ENCODE measurements at places on chromosomes 5 and 9. TPM values are rescaled to one million over a fixed set of nuclear protein-coding genes. Genes with fewer than 3 reads are reported as not detected.
A peak's percentile ranks its signal among the peaks of the same experiment; 100 is the strongest.

- DNase-seq = no peak
Measured at GRCh38 chr5:64765804-64766504, 2.5 kb downstream of the SREK1IP1 start.

GRCh38 chr5:157213527-157214243, 33.0 kb downstream of the ITK start:
- no peak for DNase-seq

- no peak for DNase-seq
Measured at GRCh38 chr9:134234001-134234660, 69.8 kb upstream of the RNU6ATAC start.

Gene OTP
- total RNA-seq = not detected

- no peak for DNase-seq
Measured at GRCh38 chr5:133317558-133317957, 265.7 kb downstream of the HSPA4 start.

Gene PPIC
- 84.2 TPM for total RNA-seq

DNA sequence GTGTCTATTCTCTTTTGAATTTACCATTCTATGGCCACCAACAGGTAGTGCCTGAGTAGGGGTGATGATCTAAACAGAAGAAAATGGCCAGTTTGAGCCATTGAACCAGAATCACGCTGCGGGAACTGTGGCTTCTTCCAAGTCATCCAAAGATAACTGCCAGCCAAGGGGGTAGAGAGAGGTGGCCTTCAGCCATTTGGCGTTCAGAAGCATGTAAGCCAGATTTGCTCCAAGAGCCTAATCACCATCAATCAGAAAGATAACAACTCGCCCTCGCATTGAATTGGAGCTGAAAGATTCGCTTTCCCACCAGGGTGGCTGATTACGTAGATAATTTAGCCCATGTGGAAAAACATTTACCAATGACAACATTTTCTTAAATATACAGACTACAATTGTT, 1302.7 kb upstream of the DMAC1 start:
- DNase-seq = no peak

GRCh38 chr5:108820983-108821382, 73.3 kb downstream of the FER start:
- no peak for DNase-seq

Gene FOXD1
- total RNA-seq = 5.4 TPM

- DNase-seq = peak; percentile 81
Measured at GRCh38 chr9:36470643-36471290, 70.7 kb upstream of the RNF38 start.

GRCh38 chr9:126719618-126720031, 85.2 kb upstream of the ZBTB43 start:
- DNase-seq = peak; percentile 91

Gene ADGRD2
- not detected for total RNA-seq

Gene GPR151
- not detected for total RNA-seq

DNA sequence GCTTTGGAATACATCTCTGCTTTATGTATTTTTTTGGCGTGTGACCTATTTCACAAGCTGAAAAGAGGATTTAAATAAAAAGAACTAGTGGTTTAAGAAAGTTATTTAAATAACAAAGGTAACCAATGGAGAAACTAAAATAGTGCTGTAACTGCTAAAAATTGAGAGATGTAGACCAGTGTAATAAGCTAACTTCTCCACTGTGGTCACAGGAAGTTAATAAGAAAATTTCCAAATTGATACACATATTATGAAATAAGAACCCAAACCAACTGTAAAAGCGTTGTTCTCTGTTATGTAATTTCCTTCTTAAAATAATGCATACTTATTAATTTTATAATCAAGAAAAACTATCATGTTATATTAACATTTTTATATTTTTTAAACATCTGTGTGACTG, 29.1 kb upstream of the ZFAND5 start:
- no peak for DNase-seq

DNA sequence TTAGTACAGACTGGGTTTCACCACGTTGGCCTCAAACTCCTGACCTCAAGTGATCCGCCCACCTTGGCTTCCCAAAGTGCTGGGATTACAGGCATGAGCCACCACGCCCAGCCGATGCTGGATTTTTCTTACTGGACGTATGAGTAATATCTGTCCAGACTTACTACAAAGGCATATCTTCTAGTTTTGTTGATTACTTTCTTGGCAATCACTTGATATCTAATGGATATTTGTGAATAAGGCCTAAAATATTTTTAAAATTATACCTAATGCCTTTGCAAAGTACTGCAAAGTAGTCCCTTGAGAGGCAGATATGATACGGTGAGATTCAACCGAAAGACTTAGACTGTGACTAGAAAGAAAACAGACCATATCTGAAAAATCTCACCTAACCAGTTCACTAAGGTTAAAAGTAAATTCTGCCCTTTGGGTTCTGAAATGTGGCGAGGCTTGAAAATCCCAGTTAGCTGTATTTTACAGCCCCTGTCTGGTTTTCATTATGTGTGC, 152.1 kb downstream of the GNAQ start:
- no peak for DNase-seq

Gene ECM2
- 2.0 TPM for total RNA-seq

Gene KLF4
- 3.1 TPM for total RNA-seq

Gene CCDC180
- 0.14 TPM for total RNA-seq

Gene PCDHB15
- 2.1 TPM for total RNA-seq

Gene MARCOL
- not detected for total RNA-seq

DNA sequence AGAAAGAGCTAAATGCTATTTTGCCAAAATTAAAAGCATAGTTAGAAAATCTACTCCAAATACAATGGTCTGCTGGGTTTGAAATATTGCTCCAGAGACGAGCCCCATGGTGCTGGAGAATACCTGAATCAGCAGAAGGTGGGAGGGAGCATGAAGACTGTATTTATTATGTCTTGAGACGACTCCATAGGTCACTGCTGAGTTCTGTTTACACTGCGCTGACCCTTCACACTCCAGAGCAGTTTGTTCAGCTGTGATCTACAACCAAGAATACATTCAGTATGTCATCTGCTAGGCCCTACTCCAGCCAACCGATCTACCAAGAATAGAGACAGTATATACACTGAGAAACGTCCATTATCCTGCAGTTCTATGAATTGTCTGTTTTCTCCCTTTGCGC, 150.5 kb downstream of the TLE1 start:
- no peak for DNase-seq

- no peak for DNase-seq
Measured at GRCh38 chr5:10333154-10334006, 20.1 kb upstream of the MARCHF6 start.

- DNase-seq = no peak
Measured at GRCh38 chr5:139744471-139745131, 51.0 kb upstream of the PSD2 start.

DNA sequence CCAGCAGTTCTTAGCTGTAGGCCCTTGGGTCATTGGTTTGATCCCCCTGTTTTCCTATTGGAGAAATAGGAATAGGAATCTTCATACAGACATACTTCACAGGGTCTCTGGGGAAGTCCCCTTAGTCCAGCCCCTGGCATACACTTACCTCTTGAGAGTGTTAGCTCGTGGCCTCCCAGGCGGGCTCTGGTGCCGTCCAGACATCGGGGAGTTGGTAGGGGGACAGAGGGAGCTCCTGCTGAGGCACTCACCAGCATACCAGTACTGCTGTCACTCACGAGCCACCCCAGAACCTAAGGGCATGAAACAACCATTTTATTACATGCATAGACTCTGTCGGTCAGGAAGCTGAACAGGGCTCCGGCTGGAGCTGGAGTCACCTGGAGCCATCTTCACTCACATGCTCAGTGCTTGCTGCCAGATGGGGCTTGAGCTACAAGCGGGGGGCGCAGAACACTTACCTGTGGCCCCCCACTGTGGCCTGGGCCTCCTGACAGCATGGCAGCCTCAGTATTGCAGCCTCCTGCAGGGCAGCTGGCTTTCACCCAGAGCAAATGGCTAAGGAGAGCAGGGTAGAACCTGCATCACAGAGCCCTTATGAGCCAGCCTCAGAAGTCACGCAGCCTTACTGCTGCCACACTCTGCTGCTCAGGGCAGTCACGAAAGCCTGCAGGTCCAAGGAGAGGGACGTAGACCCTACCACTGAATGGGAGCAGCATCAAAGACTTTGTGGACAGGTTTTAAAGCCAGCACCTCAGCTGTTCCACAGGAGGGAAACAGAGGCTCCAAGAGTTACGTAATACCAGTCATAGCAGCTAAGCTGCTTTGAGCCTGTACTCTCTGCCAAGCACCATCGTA, 58.3 kb upstream of the ANGPTL2 start:
- DNase-seq = no peak

Gene MAPK9
- 30.2 TPM for total RNA-seq

Gene LCN1
- not detected for total RNA-seq

Gene MYMK
- not detected for total RNA-seq

Gene ADAMTSL1
- 11.7 TPM for total RNA-seq

- DNase-seq = peak; percentile 78
Measured at GRCh38 chr9:109639674-109640579, 140.1 kb upstream of the PALM2AKAP2 start.

GRCh38 chr9:73199886-73200285, 48.2 kb downstream of the ANXA1 start:
- DNase-seq = peak; percentile 58

DNA sequence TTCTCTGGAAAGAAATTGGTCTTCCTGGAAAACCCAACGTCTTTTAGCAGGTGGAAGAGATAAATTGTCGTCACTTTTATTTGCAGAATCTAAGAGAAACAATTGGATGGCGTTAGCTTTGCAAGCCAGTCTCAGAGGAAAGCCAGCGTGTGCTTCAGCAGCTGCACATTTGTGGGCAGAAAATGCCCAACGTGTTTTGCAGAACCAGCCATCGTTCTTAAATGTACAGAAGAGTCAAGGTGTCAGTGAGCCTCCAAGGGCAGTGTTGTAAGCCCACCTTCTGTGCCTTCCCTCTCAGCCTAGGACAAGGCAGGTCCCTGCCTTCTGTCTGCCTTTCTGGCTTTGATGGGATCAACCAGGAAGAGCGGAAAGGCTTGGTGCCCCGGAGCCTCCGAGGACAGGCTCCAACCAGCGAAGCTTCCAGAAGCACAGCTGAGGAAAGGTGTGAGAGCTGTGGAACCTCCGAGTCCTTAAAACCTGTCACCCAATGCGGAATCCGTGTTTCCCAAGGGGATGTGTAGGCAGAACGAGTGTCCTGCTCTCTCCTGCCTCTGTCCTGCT, 116.0 kb upstream of the IRX2 start:
- DNase-seq = no peak

DNA sequence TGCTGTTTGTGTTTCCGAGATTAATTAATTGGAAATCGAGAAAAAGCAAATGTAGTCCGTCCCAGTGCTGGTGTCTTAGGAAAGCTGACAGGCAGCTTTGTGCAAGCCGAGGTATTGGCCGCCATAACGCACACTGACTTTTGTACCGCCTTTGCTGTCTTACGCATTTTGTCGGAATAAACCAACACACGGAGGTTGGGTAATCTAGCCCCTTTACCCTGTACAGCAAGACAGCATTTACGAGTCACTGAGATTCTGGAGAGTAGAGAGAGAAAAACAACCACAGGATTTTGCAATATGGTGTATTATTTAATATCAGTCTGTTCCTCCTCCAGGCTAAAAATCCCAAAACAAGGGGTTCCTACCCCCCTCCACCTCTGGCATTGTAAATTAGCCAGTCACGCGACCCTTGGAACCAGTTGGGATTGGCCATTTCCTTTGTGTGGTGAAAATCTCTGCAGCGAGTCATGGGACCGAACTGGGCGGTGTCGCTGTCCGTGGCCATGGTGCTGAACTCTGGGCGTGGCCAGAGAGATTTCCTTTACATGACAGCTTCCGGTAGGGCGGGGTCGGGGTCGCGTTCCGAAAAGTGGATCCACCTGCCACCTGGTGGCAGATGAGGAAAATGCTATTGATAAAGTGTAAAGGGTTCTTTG, 10.3 kb upstream of the PCDHB1 start:
- peak; percentile 96 for DNase-seq

- DNase-seq = no peak
Measured at GRCh38 chr5:15526413-15526812, 26.4 kb downstream of the FBXL7 start.
